ENCODE measurements at places on chromosomes 3 and 15. TPM values are rescaled to one million over a fixed set of nuclear protein-coding genes. Genes with fewer than 3 reads are reported as not detected.

DNA sequence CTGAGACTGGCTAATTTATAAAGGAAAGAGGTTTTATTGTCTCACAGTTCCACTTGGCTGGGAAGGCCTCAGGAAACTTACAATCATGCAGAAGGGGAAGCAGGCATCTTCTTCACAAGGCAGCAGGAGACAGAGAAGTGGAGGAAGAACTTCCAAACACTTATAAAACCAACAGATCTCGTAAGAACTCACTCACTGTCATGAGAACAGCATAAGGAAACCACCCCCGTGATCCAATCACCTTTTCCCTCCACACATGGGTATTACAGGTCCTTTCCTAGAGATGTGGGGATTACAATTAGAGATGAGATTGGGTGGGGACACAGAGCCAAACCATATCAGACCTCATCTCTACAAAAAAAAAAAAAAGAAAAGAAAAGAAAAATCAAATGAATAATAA, 25.7 kb downstream of the CGGBP1 start:
- DNase-seq, result no peak
- H3K4me1 ChIP-seq, result peaks cover 17% of the 10 kb centered on the region
- H3K27ac ChIP-seq, result no peak overlapping the region
- H3K4me3 ChIP-seq, result no peak overlapping the region
- H3K27me3 ChIP-seq, result no peaks in the 10 kb centered on the region

GRCh38 chr15:73584699-73585420, 48.3 kb downstream of the NPTN start:
- H3K4me3 ChIP-seq, result no peak overlapping the region
- no peak overlapping the region for H3K27ac ChIP-seq
- no peaks in the 10 kb centered on the region for H3K4me1 ChIP-seq
- H3K36me3 ChIP-seq, result peaks cover 9% of the 10 kb centered on the region
- DNase-seq, result no peak

TMC3 gene
- total RNA-seq, result not detected

DNA sequence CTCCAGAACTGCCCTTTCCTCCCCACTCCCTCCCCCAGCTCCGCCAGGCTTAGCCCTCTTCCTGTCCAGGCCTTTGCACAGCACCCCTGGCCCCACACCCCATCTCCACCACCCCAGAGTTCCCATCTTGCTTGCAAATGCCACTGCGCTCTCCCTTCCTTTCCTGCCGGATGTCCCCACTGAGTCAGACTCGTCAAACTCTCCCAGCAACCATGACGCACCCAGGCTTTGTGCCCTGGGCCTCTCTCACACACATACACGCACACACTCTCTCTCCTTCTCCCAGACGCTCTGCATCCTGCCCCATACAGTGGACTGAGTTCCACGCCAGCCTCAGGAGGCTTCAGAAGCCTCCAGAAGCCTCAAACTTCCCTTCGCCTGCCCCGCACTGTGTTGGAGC, 2.8 kb upstream of the CCDC9B start:
- H3K27me3 ChIP-seq, result no peaks in the 10 kb centered on the region
- peaks cover 53% of the 10 kb centered on the region for H3K4me1 ChIP-seq
- H3K27ac ChIP-seq, result peak overlapping the region; percentile 96
- H3K4me3 ChIP-seq, result no peak overlapping the region

DNA sequence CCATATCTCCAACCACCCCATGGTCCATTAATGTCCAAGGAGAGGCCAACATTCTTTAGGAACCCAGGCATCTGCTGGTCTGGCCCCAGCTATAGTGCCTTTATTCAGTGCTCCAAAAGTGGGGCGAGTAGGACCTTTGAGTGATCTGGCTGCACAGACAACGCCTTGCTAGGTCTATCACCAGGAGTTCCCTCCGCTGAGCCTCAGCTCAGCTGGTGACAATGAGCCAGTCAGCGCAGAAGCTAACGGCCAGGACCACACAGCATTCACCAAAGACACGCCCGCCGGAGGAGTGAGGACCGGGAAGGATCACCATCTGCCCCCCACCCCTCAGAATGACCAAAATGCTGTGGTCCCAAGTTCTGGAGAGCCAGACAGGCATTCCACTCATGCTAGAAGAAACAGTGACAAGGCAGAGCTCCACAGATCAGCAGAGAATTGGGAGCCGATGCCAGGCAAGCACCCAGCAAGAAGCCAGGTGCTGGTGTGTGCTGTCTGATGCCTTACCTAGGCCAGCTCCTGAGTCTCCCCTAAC, 19.0 kb downstream of the TBC1D2B start:
- H3K27me3 ChIP-seq, result no peaks in the 10 kb centered on the region
- no peak overlapping the region for H3K27ac ChIP-seq
- no peaks in the 10 kb centered on the region for H3K36me3 ChIP-seq
- no peak overlapping the region for H3K4me3 ChIP-seq
- no peak for DNase-seq

SH2D7 gene
- total RNA-seq, result not detected

DNA sequence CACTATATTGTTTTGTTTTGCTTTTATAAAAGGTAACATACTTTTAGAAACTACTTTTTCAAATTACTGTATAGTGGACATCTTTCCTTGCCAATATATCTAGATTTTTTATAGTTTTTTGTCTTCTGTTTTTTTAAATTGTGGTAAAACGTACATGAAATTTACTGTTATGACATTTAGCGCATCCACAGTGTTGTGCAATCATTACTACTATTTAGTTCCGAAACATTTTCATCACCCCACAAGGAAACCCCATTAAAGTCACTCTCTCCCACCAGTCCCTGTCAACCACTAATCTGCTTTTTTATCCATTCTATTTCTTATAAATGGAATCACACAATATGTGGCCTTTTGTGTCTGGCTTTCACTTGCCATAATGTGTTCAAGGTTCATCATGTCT, 54.8 kb downstream of the TMEM266 start:
- no peaks in the 10 kb centered on the region for H3K36me3 ChIP-seq
- peaks cover 2% of the 10 kb centered on the region for H3K27me3 ChIP-seq
- no peaks in the 10 kb centered on the region for H3K4me1 ChIP-seq
- no peak overlapping the region for H3K27ac ChIP-seq
- no peak for DNase-seq
- no peak overlapping the region for H3K4me3 ChIP-seq

DNA sequence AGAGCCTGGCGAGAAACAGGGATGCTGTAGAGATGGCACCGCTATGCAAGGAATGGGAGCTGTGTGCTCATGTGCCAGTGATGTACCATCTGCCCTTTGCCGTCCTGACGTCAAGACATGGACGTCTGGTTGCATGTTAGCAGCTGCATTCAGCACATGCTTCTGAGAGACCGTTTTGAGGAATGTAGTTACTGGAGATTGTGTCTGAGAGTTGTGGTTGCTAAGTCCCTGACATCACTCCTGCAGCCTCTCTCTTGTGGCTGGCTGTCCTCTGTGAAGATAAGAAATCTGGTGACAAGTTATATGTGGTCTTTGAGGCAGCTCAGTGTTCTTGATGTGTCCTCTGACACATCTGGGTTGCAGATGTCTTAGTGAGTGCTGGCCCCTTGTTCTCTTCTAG, 165.1 kb downstream of the APBA2 start:
- no peak overlapping the region for H3K4me3 ChIP-seq
- no peaks in the 10 kb centered on the region for H3K27me3 ChIP-seq
- H3K36me3 ChIP-seq, result no peaks in the 10 kb centered on the region
- DNase-seq, result no peak

BTLA gene
- total RNA-seq, result not detected

PIF1 gene
- 52.7 TPM for total RNA-seq
